B cell (primary cell): ENCODE measurements at places on chromosomes 7 and 10.

DNA sequence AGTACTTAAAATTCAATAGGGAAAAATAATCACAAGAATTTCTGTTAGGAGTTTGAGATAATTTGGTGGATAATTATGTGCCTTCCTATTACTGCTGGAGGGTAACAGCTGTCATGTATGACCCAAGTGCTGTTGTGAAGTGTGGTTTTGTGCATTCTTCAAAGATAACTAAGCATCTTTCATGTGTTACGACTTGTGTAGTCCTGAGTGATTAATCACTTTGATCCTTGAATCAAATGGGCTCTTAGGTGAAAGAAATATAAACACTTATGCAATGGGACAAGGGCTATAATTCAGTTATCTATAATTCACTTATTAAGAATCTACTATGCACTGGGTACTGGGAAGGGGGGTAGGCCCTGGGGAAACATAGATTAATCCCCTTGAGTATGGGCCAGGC is 89.0 kb downstream of the CH25H start:
- no peak for DNase-seq

DNA sequence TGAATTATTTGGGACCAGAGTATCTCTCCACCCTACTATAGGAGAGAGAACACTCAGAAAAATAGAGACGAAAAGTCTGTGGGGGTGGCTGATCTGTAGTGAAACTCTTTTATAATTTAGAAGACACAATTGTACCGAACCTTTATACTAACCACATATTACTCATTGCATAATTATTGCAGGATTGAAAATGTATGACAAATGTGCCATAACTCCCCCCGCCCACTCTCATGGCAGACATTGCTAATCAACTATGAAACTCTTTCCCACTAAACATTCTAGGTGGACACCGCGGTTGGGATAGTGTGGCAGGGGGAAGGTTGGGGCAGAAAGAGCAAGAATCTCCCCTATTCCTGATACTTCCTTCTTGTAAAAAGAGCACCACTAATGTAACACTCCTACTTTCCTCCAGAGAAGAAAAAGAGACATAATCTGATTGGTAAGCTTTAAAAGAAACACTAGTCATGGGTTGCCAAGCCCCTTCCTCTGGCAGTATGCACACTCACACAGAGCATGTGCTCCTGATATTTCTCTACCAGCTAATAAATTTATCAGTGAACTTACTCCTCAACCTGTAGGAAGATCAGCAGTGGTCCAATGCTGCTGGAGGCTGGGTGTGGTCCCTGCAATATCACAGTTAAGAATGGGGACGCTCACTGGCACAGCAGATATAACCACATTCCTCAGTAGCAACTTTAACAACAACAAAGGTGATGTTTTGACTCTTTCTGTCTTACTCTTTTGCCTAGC is 18.7 kb upstream of the ARID5B start:
- DNase-seq, result no peak

GRCh38 chr7:10888861-10889260 is 84.8 kb upstream of the PHF14 start:
- peak; percentile 42 for DNase-seq

DNA sequence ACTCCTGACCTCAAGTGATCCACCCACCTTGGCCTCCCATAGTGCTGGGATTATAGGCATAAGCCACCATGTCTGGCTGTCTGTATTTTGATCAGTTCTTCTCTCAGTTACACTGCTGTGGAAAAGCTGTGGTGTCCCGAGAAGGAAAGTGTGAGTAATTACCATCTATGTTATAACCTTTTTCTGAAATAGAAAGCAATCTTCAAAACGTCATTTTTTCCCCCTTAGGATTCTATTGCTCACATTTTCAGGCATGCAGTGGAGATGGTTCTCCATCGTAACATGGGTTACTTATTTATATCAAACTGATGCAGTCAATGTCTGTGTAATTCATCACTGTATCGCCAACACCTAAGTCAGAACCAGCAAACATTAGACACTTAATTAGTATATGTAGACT is 103.5 kb upstream of the FAM3C start:
- no peak for DNase-seq

DNA sequence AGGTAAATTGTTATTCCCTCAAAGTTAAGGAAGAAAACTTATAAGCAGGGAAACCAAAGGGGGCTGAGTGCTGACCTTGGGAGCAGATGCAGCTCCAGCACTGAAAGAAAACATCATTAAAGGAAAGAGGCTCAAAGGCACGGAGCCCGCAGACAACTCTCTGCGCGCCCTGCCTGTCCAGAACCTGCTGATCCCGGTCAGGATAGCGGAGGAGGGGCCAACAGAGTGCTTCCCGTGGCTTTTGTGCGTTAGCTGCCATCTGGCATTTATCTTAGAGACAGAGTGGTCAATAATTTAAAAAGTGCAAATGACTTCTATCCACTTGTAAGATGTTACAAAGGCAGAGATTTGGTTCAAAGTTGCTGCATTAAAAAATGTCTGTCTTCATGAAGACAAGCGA is 162.1 kb downstream of the FANK1 start:
- DNase-seq, result no peak

- DNase-seq, result no peak
These were observed 120.2 kb upstream of the RAB18 start for GRCh38 chr10:27383595-27384542.

- DNase-seq, result no peak
These were observed 323.3 kb upstream of the KAT6B start for GRCh38 chr10:74502963-74503608.

GRCh38 chr10:83982812-83983211 is 156.5 kb upstream of the GHITM start:
- DNase-seq, result no peak

GRCh38 chr7:130951976-130952876 is 218.2 kb upstream of the KLF14 start:
- DNase-seq, result no peak

- no peak for DNase-seq
These were observed 6.0 kb downstream of the GPR158 start for GRCh38 chr10:25180801-25181200.
